AG08395 (cell line): ENCODE measurements at places on chromosomes 6 and 20.

DNA sequence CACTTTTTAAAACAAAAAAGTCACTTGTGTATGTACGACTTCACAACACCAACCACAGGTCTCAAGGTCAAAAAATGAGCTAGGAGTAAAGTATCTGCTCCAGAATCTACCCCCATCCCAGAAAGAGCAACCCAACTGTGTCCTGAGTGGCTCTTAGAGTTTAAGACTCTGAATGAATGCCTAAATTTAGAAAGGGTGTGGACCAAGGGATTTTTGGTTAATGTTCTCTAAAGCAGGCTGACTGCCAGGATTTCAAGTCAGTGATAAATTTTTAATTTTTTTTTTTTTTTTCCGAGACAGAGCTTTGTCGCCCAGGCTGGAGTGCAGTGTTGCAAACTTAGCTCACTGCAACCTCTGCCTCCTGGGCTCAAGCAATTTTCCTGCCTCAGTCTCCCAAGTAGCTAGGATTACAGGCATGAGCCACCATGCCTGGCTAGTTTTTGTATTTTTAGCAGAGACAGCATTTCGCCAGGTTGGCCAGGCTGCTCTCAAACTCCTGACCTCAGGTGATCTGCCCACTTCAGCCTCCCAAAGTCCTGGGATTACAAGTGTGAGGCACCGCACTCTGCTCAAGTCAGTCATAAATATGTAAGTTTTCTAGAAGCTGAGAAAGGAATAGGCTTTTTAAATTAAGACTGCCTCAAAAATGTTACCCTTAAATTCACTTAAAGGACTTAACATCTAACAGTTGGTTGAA, 20.2 kb downstream of the STAU1 start:
- DNase-seq: peak; percentile 69

- peak; percentile 31 for DNase-seq
These were observed 103.8 kb upstream of the BEND6 start for GRCh38 chr6:56851074-56851473.

GRCh38 chr20:53990768-53991450, 79.5 kb downstream of the BCAS1 start:
- no peak for DNase-seq

DNA sequence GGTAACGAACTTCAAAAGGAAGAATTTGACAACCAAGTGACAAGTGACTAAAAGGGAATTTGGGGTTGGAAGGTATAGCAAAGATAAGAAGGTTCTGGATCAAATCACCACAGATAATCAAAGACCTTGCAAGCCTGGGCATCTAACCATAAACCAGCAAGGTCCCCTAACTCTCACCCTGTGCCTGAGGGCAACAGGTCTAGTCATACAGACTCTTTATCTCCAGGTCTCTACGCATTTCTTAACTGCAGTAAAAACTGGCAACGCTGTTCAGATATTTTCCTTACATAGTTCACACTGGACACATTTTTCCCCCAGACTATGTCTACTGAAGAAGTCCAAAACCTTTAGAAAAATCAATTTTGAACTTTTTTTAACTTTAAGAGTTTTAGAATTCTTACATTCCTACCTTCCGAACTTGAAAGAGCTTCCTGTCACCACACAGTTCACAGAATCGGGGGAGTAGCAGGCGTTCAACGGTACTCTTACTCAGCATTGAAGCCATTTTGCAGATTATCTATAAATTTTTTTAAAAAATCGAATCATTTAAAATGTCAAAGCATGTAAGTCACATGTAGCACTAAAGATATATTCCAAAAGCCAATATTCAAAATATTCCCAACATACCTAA, 23.0 kb upstream of the ANKRD60 start:
- DNase-seq: no peak

DNA sequence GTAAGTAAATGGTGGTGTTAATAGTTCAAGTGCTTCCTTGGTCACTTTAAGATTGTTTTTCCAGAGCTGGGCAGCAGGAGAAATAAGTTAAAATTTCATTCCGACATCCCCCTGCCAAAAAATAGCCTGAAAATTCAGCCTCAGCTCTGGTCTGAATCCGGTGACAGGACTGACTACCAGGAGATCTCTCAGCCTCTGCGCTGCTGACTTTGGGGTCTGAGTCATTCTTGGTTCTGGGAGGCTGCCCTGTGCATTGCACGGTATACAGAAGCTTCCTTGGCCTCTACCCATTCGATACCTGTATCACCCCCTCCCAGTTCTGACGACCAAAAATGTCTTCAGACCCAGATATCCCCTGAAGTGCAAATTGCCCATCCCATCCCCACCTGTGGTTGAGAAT, 36.3 kb upstream of the TFAP2C start:
- no peak for DNase-seq

DNA sequence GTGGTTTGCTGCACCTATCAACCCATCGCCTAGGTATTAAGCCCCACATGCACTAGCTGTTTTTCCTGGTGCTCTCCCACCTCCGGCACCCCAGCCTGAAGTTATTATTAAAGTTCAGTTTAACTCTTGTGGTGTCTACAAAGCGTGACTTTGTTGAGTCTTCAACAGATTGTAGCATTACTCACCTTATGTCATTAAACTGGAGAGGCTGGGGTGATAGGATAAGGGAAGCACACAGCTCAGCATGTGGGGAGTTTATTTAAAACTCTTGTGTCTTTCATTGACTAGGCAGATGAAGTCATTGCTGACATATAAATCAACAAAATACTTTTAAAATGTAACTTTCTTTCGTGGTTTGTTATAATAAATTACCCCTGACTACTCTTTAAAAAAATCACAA, 84.7 kb upstream of the GCM1 start:
- DNase-seq: no peak

DNA sequence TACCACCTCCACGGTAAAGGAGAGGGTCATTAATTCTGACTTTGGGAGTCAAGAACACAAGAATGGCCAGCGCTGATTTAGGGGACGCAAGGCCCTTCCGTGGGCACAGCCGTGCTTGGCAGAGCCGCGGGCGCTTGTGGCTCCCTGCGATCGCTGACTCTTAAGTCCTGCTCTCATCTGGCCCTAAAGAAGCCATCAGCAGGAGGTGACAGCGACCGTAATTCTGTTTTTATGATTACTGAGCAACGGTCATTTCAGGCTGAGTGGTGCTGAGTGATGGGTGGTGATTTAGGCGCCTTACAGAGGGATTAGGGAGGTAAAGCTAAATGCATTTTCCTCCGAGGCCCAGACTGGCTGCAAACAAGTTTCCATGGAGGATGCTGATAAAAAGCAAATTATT, 364.6 kb upstream of the SULF2 start:
- no peak for DNase-seq

DNA sequence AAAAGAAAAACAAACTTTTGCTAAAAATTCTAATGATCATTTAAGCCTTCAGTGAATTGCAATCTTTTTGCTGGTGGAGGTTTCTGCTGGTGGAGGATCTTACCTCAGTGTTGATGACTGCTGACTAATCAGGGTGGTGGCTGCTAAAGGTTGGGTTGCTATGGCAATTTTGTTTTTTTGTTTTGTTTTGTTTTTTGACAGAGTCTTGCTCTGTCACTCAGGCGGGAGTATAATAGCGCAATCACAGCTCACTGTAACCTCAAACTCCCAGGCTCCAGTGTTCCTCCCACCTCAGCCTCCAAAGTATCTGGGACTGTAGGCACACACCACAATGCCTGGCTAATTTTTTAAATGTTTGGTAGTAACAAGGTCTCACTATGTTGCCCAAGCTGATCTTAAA, 94.7 kb downstream of the ANKRD6 start:
- no peak for DNase-seq
